ENCODE measurements at places on chromosomes 2 and 18.

DNA sequence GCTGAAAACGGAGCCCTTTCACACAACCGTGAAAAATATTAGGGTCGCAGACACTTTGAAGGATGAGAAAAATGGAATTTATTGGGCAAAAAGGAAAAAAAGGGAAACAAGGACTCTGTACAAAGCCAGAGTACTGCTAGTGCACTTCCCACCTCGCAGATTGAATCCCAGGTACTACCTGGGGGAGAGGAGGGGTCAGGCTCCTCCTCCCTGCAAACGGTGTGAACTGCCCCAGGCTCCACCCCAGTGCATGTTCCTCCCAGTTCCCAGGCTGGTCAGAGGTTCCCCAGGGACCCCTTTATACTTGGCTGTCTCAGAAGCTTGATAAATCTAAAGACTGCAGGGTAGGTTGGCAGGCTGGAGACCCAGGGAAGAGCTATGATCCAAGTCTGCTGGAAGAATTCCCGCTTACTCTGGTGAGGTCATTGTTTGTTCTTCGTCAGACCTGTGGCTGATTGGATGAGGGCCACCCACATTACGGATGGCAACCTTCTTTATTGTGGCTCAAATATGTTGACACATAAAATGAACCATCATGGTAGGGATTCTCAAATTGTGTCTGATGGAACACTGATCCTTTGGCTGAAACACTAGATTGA lies 290.4 kb upstream of the POU3F3 start:
- DNase-seq = no peak

DNA sequence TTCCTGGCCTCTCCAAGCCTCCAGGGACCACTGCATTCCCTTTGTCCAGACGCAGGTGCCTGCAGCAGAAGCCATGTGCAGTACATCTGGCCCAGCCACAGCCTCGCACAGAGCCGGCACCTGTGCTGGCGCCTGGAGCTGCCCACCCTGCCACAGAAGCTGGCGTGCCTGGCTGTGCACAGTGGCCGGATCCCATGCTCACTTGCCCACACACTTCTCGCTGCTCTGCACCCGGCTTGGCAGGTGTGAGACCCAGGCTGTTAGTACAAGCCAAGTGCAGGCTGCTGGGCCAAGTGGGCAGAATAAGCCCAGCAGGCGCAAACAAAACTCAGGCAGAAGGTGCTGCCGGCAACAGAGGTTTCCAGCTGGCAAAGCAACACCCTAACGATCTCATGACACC lies 124.5 kb upstream of the CCDC150 start:
- DNase-seq = no peak

DNA sequence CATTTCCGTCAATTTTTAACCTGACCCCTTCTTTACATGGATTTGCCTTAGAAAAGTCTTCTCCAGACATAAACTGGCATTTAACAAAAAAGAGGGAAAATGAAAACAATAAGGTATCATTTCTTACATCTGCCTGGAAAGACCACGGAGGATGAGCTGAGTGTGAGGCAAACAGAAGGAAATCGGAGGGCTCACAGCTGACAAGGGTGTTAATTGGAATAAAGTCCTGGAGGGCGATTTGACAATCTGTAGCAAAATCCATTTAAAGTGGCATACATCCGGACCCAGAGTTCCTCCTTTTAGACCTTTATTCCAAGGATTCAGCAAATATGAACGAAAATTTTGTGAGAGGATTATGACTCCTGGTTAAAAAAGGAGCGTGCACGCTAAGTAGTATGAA lies 179.7 kb upstream of the COPS8 start:
- DNase-seq = no peak

GRCh38 chr2:239666053-239666854 lies 265.4 kb upstream of the HDAC4 start:
- no peak for DNase-seq

- no peak for DNase-seq
Observed at GRCh38 chr18:71682591-71682990, 861.6 kb downstream of the CBLN2 start.

Measured in stimulated activated CD4-positive, alpha-beta T cell treated with anti-CD3 and anti-CD28 coated beads, Interleukin-4, amount 100 ng/mL, for 24 hours (primary cell).